ENCODE measurements at places on chromosomes 12 and 14.

- no peak for DNase-seq
Measured at GRCh38 chr12:116718655-116719454, 19.0 kb downstream of the SPRING1 start.

DNA sequence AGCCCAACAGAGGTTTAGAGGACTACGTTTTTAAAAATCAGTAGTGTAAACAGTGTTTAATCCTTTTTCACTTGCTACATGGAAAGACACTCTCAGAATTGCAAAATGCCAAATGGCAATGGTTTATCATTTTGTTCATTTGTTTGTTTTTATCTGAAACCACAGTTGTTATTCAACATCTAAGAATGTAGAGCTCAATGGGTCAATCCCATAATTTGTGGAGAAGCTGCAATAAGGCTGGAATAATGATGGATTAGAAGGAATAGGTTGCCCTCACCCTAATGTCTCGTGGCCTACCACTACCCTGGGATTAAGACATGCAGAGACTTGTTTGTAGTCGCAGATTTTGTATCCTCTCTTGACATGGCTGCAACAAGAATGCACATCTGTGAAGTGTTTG is 115.7 kb downstream of the LLPH start:
- no peak for DNase-seq

DNA sequence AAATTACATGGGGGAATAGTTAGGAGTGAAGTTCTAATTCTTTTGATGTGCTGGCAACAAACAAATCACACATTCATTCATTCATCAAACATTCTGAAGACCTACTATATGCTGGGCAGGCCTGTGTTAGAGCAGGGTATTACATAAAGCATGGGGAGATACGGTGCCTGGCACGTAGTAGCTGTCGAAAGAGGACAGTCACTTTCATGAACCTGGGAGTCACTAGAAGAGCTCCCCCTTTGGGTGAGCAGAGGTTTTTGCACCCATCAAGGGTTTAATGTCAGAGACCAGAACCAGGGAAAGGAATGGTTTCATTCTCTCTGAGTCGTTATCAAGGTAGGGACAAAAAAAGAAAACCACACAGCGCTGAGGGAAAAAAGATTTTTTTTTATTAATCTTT is 10.0 kb downstream of the LHX5 start:
- no peak for DNase-seq

GRCh38 chr12:39533951-39534350 is 85.7 kb downstream of the ABCD2 start:
- no peak for DNase-seq

DNA sequence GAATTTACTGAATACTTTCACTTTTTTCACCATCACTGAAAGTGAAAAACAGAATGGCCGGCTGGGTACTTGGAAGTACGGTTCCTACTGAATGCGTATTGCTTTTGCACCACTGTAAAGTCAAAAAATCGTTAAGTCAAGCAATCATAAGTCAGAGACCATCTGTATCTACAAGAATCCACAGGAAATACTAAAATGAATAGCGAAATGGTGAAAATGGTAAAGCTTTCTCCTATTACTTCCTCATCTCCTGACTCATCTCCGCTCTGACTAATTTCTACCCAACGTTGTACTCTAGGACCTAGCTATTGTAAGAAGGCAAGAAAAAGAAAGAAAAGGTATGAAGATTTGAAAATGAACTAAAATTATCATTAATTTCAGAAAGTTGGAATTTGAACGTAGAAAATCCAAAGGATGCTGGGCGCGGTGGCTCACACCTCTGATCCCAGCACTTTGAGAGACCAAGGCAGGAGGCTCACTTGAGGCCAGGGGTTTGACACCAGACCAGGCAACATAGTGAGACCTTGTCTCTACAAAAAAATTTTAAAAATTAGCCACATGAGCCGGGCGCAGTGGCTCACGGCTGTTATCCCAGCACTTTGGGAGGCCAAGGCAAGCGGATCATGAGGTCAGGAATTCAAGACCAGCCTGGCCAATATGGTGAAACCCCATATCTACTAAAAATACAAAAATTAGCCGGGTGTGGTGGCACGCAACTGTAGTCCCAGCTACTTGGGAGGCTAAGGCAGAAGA is 5.3 kb upstream of the CDCA4 start:
- no peak for DNase-seq

DNA sequence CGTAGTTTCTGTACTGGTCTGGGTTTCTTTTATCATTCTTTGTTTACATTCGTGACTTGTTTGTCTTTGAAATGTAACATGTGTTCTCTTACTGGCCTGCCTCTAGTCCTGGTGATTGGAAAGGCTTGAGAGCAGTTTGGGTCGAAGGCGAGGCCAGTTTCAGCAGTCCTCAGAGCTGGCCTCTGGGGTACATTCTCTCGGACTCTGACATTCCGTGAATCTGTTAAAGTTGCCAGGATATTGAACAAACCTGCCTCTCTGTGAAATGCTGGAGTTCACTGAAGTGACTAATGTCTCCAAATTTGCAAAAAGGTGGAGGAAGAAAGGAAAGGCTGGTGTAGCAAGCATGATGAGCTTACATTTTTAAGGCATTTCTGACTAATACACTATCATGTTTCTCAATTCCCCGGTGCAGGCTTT is 1.5 kb downstream of the PLEKHA5 start:
- DNase-seq, result no peak

DNA sequence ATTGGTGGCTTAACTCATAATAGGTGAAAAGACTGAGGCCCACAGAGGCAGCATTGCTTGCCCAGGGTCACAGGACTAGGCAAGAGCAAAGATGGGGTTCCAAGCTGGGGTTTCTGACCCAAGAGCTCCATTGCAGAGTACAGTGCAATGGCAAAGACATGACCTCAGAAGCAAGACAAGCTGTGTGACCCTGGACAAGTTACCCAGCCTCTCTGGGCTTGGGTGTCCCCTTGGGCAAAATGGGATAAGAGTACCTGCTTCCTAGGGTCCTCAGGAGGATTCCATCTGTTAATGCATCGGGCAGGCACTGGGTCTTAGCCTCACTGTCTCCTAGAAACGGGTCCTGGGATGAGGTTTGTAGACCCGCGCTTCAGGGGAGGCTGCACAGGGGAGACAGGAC is 111.6 kb upstream of the NCOR2 start:
- no peak for DNase-seq

DNA sequence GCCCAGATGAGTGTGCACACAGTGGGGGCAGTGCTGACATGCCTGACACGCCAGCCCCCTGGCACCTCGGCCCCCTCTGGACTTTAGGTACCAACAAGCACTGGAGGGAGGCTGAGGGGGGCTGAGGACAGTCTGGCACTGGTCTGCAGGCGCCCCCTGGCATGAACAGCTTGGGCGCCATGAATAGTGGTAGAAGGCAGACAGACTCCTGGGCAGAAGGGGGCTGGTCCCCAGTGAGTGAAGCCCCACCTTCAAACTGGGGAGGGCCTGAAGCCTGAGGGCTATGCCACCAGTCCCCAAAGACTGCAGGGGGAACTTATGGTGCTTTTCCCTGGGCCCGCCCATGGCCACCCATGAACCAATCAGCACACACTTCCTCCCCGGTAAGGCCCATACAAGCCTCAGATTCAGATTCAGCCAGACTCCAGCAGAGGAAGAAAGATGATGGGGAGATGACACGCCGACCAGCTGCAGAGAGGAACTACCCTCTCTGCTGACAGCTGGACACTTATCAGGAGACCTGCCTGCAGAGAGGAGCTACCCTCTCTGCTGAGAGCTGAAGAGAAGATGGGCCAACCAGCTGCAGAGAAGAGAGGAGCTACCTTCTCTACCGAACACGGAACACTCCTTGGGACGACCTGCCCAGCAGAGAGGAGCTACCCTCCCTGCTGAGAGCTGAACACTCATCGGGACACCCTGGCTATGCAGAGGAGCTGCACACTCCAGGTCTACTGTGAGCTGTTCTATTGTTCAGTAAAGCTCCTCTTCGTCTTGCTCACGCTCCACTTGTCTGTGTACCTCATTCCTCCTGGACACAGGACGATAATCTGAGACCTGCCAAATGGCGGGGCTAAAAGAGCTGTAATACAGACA is 324.5 kb downstream of the PCNX1 start:
- DNase-seq, result no peak

DNA sequence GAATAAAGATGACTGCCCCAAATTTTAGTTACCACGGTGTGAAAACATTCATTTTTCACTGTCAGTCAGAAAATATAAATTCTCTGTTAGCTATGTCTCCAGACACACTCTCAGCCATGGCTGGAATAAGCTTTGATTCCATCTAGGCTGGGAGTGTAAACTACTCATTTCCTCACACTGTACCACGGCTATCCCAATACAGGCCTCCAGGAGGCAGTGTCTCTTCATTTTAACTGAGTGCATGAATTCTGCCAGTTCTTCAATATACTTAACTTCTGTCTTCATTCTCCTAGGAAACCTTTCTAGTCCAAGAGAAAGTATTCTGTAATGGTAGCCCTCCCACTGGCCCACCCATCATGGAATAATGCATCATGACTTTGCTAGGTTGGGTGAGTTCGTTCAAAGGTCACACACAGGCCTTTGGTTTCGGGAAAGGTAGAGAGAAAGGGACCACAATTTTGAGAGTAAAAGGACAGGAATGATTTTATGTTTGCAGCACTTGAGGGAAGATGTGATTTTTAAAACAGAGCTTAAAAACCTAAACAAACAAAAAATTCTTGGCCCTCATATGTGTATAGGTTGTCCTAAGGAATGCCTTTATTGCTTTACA is 381.1 kb downstream of the SEC23A start:
- no peak for DNase-seq

- DNase-seq, result no peak
Measured at GRCh38 chr14:27187136-27187535, 589.3 kb upstream of the NOVA1 start.

- DNase-seq, result no peak
Measured at GRCh38 chr14:52399921-52400595, 85.9 kb downstream of the PTGER2 start.

- no peak for DNase-seq
Measured at GRCh38 chr14:105059925-105060565, 5.2 kb downstream of the GPR132 start.

DNA sequence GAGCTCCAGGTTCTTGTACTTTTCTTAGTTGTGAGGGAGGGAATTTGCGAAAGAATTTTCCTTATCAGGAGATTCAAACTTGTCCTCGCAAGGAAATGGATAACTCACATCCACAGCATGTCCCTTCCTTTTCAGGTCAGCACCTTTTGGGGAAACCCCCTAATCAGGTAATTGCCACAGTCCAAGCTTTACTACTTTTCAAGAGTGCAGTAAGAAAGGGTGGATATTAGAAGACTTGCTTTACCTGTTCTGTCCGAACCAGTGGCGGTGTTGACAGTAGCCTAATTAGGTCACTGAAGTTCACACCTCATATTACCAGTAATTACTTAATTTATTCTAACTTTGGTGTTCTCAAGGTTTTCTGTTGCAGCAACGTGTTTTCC is 6.7 kb upstream of the C12orf50 start:
- no peak for DNase-seq

- DNase-seq, result no peak
Measured at GRCh38 chr14:64549791-64550620, at the start of gene PPP1R36. PPP1R36 (plus strand) TSS chr14:64549961; CDS start chr14:64549998, 37 bp downstream.

DNA sequence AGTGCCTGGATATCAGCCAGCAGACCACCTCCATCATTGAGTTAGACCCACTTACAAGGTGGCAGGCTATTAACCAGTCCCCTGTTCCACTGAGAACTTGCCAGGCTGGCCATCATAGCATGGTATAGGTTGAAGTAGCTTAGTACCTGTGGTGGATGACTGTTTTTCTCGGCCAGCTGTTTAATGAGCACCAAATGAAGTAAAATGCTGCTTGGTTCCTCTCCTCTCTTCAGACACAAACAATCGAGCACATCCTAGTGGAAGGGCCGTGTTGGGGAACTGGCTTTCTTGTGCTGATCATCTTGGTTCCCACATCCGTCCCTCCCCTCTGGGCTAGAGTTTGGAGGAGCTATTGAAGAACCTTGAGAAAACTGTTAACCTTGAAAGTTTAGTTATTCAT is 486.2 kb downstream of the RAD51B start:
- no peak for DNase-seq

DNA sequence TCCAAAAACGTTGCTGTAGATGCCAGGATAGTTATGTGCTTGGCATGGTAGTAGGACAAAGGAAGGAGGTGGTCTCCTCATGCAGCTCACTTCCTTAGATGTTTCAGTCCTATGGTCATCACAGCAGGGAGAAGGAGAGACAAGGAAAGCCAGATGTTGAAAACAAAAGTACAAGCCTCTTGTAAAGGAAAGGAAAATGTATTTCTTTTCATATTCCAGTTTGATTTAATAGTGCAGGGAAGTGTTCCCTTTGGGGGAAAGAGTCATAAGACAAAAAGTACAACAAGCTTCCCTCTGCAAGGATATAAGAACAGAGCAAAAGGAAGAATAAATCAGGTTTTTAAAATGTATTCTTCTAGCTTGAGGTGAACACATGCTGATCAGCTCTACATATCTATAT is 8.6 kb upstream of the TMCC3 start:
- DNase-seq, result no peak

- no peak for DNase-seq
Measured at GRCh38 chr12:110012659-110013058, 13.4 kb downstream of the ANKRD13A start.

DNA sequence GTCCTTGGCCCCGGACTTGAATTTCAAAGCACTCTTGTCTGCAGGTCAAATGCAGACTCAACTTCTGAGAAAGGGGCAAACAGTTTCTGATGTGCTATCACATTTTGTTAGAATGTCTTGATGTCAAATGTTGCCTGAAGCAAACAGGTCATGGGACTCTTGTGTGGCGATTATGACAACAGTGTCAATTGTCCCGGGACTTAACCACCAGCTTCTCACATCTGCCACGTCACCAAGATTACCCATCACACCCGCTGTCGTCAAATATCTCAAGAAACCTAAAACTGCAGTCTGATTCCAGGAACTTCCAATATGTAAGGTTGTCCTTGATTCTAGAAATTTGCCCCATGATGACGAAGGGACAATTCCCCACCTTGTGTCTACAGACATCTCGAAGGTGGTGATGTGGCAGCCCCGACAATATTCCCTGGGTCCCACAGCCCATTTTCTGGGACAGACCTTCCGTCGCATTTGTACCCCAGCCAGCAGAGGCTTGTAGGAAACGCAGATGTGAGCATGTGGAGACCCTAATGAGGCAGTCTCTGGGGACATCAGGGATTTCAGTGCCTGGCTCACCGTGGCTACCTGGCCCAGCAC is 21.3 kb downstream of the LRTM2 start:
- no peak for DNase-seq

- no peak for DNase-seq
Measured at GRCh38 chr12:52280319-52280795, 5.9 kb downstream of the KRT86 start.

DNA sequence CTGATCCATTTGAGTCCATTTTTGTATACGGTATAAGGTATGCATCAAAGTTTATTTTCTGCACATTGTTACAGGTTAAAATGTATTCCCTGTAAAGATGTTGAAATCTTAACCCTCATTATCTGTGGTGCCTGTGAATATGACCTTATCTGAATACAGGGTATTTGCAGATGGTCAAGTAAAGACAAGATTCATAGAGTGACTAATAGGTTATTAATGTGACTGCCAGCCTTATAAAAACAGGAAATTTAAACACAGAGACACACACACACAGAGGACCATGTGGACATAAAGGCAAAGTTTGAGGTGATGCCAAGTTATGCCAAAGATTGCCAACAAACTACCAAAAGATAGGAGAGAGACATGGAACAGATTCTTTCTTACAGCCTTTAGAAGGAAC is 347.2 kb upstream of the DCN start:
- no peak for DNase-seq

- no peak for DNase-seq
Measured at GRCh38 chr14:69398818-69399210, 322 bp downstream of the SLC39A9 start.

- no peak for DNase-seq
Measured at GRCh38 chr12:106220536-106220935, 27.3 kb downstream of the CKAP4 start.
